ENCODE measurements at places on chromosomes 7 and 10.

GRCh38 chr10:59819265-59819664 is 66.0 kb upstream of the MRLN start:
- no peak for DNase-seq

DNA sequence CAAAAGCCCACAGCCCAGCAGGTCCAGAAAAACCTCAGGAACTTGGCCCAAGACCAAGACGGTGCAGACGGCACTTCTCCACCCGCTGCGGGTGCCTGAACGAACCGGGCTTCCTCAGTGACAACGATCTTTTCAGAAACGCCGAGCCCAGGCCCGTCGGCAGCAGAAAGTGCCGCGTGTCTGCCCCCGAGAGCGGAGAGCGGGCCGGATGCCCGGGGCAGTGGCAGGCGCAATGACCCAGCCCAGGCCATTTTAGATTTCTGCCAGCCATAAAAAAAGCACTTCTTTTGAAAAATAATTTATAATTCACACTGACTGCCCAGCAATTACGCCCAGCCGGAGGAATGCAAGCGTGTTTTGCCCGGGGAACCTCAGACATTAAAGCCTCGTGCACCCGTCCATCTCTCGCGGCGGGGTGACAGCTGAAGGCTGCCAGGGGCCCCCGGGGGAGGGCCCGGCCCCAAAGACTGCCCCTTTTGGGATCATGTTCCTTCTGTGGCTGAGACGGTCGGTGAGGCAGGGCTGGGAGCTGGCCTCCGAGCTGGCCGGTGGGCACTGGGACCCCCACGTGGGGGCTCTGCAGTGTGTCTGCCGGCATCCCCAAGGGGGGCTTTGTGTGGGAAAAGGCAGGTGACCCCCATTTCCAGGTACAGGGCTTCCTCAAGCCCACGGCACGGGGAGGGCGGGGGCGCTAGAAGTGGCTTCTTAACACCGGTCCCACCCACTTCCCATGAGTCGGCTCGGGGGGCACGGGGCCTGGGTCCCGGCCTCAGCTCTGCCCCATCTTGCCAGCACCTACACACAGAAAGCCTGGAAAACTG is 71.3 kb upstream of the PDGFA start:
- DNase-seq: no peak

DNA sequence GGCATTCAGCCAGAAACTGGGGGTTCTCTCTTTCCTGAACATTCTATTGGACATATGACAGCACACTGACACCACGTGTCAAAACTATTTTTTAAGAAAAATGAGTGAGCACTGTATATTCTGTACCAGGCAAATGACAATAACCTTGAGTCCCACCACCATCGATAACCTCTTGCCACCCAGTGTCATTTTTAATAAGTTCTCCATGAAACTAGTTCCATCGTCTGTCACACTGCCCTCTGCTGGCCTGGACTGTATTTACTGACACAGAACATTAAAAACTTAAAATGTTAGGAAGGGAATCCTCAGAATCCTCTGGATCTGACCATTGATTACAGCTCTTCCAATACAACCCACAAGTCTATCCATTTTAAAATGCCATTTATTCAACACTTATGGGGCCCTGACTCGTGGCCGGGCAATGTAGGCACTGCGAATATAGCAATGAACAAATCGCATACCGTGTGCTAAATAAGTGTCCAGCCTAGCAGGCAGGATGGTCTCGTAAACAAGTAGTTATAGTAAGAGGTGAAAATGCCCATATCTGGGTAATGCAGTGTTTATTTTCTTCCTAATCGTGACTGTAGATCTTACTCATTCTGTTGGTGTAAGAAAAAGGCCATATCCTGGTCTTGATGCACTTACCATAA is 35.9 kb upstream of the CACNB2 start:
- no peak for DNase-seq

- no peak for DNase-seq
Measured at GRCh38 chr7:101941481-101942383, 124.3 kb downstream of the CUX1 start.

GRCh38 chr7:21352540-21353387 is 75.1 kb upstream of the SP4 start:
- no peak for DNase-seq

Measured in mesothelial cell of epicardium (in vitro differentiated cells).